ENCODE measurements at places on chromosomes 7 and 10. TPM values are rescaled to one million over a fixed set of nuclear protein-coding genes. Genes with fewer than 3 reads are reported as not detected.

- DNase-seq: no peak
These were observed 234.5 kb upstream of the TCF7L2 start for GRCh38 chr10:112715581-112715980.

DNA sequence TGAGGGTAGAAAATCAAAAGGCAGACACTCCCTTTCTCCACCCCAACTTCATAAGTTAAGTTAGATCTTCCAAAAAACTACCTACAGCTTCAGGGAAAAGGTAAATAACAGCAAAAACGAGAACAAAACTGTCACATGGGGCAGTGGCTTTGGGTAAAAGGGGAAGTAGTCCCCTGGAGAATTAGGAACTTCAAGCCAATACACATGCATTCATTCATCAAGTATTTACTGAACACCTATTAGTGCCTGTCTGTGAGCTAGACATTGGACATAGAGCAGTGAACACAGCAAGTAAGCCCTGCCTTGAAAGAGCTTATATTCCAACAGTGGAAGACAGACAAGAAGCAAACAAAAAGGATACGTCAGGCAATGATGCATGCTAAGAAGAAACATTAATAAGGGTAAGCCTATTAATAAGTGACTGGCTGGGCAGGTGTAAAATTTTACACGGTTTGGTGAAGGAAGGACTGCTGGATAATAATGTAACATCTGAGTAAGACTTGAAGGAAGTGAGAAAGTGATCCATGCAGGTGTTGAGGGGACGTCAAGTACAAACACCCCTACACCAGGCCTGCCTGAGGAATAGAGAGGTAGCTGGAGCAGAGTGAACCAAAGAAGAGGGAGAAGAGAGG is 69.6 kb upstream of the RAPGEF5 start:
- no peak for DNase-seq

- DNase-seq: no peak
These were observed 6.1 kb downstream of the TBATA start for GRCh38 chr10:70779088-70779487.

- DNase-seq: no peak
These were observed 1.4 kb downstream of the PHYHIPL start for GRCh38 chr10:59177836-59178235.

DNA sequence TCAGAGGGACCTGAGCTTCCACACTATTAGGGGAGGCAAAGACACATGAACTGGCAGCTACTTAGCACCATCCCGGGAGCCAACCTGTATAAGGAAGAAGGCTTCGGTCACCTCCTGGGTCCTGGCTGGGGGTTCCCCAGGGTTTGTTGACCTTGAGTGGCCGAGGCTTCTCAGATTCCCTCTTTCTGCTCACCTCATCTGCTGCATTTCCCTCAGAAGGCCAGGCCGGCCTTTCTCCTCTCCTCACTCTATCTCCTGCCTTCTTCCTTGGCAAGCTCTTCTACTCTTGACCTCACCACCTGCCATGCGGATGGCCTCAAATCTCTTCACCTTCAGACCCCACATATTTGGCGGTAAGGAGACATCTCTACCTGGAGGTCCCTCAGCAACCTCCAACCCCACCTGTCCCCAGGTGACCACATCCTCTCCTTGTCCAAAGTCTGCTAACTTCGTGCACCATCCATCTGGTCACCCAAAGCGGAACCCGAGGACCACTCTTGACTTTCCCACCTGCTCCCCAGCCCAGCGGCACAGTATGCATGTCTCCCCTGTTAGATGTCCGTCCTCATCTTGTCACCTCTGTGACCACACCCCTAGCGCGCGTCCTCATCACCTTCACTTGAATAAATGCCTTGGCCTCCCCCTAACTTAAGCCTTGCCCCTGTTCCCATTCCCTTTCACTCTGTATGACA is 133.8 kb upstream of the UNC5B start:
- no peak for DNase-seq

DEPP1 gene
- 0.12 TPM for total RNA-seq

DNA sequence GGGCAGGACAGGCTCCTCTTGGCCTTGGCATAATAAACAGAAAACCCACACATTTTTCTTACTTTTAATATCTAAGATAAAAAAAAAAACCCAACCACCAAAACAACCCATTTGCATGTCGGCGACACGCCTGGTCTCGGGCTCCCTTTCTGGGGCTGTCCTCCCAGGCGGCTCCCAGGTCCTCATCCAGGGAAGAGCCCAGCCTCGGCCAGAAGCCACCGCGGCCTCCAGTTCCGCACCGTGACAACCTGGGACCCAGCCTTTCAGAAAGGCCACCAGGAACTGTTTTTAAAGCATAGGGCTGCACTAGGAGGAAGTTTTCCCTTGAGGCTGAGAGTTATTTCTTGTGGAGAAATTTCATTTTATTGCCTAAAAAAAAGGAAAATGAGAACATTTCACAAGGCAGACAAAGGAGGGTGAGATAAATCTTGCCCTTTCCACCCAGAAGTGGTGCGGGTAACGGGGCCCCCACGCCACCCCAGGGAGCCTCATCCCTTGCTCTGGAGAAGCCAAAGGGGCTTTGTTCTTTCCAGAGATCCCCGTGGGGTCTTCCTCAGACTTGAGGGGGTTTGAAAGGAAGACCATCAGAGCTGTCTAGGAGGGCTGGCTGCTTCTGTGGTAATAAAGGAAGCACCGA is 39.2 kb upstream of the MKRN1 start:
- peak; percentile 32 for DNase-seq

DNA sequence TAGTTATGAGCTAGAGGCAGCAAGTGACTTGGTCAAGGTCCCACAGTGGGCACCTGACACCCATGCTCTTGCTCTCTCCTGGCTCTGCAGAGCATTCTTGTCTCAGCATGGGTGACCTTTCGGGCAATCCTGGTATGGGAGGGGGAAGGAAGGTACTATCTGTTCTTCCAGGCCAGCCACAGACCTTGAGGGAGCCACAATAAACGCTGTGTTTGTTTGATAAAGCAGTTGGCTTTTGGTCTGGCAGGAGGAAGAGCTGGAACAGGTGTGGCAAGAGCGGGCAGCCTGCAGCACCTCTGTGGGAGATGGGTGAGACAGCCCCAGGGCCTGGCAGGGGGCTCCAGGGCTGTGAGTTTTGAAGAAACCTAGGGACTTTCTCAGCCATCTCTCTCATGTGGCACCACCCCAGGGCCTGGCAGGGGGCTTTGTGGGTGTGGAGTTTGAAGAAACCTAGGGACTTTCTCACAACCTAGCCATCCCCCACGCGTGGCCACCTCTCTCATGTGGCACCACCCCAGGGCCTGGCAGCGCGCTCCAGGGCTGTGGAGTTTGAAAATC is 11.4 kb downstream of the CLDN3 start:
- no peak for DNase-seq

- DNase-seq: no peak
These were observed 70.4 kb downstream of the RALA start for GRCh38 chr7:39693812-39694211.

GRCh38 chr10:80394358-80394916 is 13.9 kb upstream of the PRXL2A start:
- DNase-seq: no peak

HNRNPA2B1 gene
- total RNA-seq: 598 TPM
